T-helper 2 cell treated with Interferon-gamma antibody and Interleukin-4, amounts not matched to agents 5 μg/mL and 100 μg/mL, for 36 hours (primary cell): ENCODE measurements at places on chromosomes 5 and 9.

GRCh38 chr5:144548936-144549335 is 378.3 kb downstream of the KCTD16 start:
- DNase-seq, result no peak

- DNase-seq, result no peak
Observed at GRCh38 chr5:35939639-35940038, 1.2 kb upstream of the CAPSL start.

GRCh38 chr5:139662617-139663016 is 14.5 kb downstream of the CXXC5 start:
- DNase-seq, result no peak

DNA sequence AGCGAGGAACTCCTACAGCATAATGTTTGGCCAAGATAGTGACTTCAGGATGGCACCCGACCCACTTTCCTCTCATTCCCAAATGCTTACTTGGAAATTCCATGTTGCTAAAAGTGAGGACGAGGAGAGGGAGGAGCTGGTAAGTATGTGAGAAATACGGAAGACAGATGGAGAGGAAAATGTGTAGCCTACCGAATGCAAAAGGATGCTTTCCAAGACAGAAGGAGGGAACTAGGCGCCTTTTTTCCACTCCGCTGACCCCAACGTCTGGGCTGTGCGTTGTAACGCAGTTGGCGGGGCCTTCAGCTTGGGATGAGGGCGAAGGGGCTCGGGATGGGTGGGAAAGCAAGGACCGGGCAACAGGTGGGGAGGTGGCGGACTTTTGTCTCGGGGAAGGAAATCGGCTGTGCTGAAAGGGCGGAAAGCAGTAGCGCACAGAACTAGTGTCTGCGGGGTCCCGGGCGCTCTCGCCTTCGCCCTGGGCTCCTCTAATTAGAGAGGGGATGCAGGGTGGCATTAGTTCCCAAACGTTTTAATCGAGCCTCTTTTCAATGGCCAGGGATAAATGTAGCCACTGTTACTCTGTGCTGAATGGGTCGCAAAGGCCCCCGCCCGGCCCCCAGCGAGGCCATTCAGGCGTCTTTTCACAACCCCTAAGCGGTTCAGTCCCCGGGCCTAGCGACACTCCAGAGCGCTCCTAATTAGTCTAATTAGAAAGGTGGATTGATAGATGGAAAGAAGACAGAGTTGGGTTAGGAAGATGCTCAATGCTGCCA is 12.6 kb downstream of the FOXD1 start:
- no peak for DNase-seq

- no peak for DNase-seq
Observed at GRCh38 chr9:11319538-11319937, 706.7 kb upstream of the PTPRD start.

DNA sequence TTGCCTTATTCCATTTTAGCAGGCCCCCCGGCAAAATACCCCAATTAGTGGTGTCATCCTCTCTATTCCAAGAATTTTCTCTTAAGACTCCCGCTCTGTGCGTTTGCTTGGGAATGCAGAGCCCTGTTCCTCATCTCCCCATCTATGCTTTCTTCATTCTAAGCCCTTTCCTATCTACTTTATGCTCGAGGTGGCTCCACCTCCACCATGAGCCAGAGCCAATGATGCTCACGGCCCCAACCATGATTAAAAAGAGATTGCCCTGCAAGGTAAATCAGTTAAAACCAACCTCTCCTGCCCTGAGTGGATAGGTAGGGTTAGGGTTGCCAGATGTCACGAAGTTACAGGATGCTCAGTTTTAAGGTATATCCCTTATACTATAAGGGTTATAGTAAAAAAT is 677 bp upstream of the TXNDC15 start:
- DNase-seq, result no peak

DNA sequence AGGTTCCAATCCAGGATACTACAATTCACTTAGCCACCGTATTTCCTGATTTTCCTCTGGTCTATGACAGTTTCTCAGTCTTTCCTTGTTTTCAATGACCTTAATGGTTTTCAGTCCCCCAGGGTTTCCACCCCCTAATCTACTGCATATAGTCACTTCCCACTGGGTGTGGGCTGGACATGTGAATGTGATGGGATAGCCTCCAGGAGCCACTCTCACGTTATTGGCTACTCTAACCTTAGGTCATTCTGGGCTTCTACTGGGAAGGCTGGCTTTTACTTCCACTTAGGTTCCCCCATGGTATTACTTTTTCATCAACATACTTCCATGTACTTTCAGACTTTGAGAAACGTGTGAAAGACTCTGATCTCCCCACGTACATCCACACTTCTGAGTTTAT is 46.5 kb downstream of the ISOC1 start:
- DNase-seq, result no peak

- DNase-seq, result no peak
Observed at GRCh38 chr5:111749303-111750026, 7.5 kb downstream of the NREP start.

- DNase-seq, result no peak
Observed at GRCh38 chr9:135619599-135619886, 19.8 kb downstream of the GLT6D1 start.

- peak; percentile 37 for DNase-seq
Observed at GRCh38 chr9:99807276-99807852, 14.3 kb upstream of the NR4A3 start.

GRCh38 chr9:94860678-94861588 is 134.4 kb downstream of the AOPEP start:
- DNase-seq, result peak; percentile 70

DNA sequence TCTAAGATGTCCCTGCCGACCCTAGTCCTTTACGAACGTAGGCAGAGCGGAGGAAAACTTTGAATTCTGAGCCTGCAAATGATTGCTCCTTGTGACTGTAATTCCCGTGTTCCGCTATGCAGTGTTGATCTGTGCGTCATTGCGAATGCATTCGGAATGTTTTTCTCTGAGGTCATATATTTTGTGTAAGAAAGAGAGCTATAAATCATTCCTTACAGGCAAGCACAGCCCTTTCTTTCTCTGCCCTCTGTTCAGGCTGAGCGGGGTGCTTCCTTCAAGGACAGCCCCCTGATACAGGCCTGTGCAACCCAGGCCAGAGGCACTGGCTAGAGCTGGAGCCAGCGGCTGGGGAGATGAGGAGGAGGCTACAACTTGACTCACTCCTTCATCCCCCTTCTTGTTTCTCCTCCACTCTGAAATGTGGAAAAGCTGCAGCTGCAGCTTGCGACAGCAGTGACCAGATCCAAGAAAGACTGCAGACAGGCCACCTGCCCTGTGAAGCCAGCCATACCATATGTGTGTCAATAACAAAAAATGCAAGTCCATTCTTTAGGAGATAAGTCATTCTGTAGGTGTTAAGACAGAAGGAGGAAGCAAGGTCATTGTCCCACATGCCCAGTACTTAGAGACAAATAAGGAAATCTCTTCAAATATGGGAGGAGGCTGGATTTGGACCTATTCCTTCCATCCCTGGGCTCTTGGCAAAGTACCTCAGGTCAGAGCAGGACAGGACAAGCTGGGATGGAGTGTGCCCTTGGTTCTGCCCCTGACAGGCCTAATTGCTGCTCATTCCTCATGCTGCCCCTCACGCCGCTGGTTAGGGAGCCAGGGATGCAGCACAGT is 345.7 kb upstream of the WWC1 start:
- no peak for DNase-seq

- no peak for DNase-seq
Observed at GRCh38 chr9:134178768-134179551, 14.6 kb upstream of the RNU6ATAC start.

DNA sequence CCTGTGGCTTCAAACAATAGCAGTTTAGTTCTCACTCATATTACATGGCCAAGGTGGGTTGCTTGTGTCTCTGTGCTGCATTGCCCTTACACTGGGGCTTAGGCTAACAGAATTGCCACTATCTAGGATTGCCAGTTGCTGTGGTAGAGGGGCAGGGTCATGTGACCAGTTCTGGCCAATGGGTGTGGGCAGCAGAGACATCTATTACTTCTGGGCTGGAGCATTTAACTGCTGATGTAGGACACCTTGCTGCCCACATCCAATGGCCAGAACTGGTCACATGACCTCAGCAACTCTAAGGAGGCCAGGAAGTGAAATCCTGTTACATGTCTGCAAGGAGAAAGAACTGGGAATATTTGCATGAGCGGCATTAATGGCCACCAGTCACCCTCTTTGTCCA is 199.3 kb downstream of the C9orf152 start:
- no peak for DNase-seq

DNA sequence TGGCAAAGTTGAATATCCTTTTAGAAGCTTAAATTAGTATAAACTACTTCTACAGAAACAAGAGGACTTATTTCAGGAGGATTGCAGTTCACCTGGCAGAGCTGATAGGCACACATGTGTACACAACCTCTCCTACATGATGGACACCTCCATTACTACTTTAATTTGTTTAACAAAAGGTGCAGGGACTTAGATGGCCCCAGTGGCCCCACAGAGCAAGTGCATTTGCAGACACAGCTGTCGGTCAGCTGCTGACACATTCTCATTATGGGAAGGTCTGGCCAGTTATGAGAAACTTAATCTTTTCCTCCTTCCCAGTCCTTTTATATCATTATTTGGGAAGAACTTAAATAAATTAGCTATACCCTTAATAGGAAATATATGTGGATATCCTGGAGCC is 28.3 kb downstream of the TDRD7 start:
- no peak for DNase-seq

DNA sequence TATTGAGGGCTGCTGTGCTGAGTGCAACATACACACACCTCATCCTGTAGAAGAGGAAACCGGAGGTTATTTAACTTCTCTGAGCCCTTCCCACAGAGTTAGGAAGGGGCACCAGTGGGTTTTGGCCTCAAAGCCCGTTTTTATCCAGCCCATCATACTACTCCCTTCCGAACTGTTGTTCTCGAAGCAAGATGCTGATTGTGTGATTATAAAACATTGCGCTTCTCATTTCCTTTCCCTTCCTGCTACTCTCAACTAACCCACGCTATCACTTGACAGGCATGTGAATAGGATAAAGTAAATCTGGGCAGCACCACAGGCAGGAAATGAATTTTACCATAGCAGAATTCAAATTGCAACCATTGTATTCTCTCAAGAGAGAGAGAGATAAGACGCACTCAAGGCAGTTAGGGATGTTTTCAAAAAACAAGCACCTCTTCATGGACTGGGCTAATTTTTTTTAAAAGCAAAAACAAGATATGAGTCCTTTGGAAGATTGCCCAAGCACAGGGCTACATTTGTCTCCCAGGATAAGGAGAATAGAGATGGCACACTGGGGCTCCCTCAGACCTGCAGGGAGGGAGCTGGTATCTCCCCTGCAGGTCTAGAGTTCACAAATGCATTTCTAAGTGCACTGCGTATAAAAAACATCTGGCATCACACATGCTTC is 52.6 kb downstream of the GNA14 start:
- no peak for DNase-seq

DNA sequence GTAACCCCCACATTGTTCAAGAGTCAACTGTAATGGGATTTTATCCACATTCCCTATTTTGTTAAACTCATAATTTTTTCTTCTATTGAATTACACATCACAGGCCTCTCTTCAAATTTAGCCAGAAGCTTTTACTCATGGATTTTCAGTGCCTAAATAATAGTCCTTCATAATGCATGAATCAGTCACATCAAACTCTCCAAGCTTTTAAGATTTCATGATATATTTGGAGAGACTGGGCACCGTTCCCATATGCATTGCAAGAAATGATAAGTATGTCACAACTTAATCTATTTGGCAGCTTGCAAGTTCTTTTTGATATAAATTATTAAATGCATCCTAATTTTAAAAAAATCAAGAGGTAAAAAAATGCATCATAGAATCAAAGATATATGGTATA is 465.9 kb downstream of the DMAC1 start:
- no peak for DNase-seq

DNA sequence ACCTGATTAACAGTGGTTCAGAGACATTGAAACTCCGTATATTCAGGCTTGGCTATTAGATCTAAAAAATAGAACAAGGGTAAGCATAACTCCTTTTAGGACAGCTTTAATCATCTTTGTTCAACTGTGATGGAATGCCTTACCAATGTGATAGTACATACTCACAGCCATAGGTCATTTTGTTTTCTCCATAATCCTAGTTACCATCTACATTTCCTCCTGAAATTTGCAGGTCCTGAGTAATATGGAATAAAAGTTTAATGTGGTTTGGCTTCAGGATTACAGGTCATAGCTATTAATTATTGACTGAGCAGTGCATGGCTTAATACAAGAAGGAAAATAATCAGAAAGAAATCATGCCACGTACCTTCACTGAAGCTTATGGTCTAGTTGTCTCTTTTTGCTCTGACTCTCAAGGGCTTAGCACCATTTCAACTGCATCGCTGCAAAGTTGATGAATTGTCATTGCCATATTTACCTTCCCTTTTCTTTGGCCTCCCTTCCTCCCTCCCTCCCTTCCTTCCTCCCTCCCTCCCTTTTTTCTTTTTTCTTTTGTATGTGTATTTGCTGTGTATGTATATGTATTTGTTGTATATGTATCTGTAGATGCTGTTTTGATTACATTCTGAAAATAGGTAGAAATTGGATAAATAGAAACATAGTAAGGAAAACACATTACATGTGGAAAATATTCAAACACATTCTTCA is 250.9 kb upstream of the ZNF608 start:
- DNase-seq, result no peak

DNA sequence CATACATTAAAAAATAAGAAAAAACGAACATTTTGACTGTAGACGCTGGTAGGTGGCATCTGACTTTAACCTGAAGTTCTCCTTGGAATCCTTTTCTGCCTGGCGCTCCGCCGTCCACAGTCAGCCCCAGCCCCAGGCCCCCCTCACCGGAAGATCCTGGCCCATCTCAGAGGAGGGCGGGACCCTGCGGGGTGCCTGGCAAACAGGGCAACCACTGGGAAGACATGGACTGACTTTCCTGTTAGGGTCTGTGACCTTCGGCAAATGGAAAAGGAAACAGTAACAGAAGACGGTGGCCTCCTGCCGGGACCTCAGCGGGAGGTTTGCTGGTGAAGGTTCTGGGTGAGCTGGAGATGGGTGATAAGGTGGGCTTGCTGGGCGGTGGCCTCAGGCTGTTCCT is 11.7 kb upstream of the EGR1 start:
- no peak for DNase-seq

DNA sequence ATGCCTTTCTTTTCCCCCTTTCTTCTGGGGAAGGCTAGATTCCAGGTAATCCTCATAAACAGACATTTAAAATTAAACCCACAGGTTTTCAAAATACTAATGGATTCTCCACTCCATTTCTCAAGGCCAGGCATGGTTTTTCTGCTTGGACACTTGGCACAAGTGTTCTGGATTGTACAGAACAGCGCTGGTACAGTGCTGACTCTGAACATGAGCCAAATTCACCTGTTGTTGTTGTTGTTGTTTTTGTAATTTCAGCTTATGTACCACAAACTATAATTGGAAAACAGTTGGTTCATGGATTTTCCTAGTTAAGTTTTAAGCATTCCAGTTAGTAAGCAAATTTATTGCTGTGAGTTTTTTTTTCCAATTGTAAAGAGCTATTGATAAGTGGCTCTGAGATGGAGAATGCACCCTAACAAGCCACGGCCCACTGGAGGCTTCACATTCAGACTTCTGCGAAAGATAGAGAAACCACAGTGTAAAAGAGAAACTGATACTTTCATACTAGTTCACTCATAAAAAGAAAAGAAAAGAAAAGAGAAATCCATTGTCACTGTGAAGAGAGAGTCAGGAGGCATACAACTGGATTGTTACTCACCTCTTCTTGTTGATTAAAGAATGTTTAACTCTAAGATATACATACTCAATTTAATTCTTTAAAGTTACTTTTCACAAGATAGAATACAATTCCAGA is 16.2 kb upstream of the ITGA1 start:
- peak; percentile 53 for DNase-seq
